Activated CD4-positive, alpha-beta T cell treated with anti-CD3 and anti-CD28 coated beads for 24 hours (primary cell): ENCODE measurements at places on chromosomes 2 and 18.

DNA sequence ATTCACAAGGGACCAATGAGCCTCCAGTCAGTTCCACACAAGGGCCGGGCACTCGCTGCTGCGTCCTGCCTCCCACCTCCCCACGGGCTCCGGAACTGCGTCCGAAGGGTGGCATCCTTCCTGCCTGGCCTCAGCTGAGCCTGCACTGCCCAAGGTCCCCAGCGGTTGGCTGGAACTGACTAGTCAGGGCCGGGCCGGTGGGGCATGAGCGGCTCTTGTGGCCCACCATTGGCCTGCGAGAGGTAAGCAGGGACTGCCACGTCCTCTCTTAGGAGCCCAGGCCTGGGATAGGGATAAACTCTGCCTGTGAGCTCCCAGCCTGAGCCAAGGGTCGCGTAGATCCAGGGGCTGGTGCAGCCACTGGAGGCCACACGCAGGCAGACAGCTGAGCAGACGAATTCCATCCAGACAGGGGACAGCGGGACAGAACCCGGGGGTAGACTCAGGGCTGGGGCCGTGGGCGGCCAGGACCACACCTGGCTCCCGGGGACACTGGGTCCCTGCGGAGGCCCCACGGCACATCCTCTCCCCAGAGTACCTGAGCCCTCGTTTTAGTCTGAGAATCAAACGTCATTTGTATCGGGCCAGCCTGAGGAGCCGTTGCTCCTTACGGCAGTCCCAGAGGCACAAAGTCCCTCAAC, 148.4 kb downstream of the ZNF516 start:
- DNase-seq, result no peak

DNA sequence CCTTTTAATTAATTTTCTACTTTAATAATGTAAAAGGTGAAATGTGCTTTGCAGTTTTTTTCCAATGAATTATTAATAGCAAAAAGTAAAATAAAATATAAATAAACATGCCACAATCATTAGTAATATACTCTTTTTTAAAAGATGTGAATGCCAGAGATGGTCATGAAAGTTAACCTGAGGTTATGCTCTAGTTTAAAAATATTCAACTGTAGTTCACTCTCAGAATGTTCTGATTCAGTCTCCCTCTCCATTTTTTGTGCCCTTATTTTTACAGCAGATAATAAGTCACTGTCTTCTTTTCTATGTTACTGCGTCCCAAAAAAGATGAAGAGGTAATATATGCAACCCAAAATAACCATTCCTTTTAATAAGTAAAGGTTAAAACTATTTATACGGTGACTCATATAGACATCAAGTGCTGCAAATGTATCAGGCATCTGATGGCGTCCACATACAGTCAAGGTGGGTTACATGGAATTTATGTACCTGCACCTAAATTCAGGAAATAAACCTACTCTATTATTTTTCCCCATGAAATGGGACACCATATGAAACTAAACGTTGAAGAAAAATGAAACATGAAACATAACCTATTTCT, 153.6 kb upstream of the ZNF804A start:
- DNase-seq, result no peak

DNA sequence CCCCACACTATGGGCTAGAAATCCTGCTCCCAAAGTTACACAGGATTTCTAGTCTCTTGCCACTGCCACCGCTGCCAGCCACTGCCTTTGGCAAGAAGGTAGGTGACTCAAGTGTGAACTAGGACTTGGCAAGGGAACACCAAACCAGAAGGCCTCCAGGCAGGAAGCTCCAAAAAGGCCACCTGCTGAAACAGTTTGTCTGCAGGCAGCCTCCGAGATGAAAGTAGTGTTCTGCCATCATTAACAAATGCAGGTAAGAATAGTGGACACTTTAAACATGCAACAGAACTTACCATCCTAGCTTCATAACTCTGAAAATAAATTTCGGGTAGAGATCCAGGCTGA, 3.9 kb downstream of the ANKRD44 start:
- DNase-seq, result no peak

- no peak for DNase-seq
Observed at GRCh38 chr2:119384971-119385370, 18.2 kb downstream of the DBI start.
